Activated naive CD4-positive, alpha-beta T cell treated with anti-CD3 and anti-CD28 coated beads, Interleukin-2, amount 50 U/mL, for 16 hours (primary cell): ENCODE measurements at places on chromosomes 3 and 15.

DNA sequence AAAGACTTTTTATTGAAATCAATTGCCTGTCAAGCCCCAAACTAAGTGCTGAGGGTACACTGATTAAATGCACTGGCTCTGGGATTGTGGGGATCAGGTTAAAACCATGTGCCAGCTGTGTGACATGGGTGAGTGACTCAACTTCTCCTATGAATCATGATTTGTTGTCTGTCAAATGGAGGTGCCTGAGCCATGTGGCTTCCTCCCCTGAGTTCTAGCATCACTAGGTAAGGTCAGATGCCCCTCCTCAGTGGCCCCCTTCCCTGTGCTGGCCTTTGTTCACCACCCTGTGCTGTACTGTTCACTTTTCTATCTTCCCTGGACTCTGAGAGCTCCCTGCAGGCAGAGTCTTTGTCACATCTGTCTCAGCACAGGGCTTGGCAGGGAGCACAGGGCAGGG is 43.6 kb upstream of the ATP2B2 start:
- DNase-seq = peak; percentile 33

- no peak for DNase-seq
These were observed 25.3 kb downstream of the IL5RA start for GRCh38 chr3:3084890-3085289.

GRCh38 chr15:34753236-34753894 is 1.4 kb downstream of the GJD2 start:
- no peak for DNase-seq

DNA sequence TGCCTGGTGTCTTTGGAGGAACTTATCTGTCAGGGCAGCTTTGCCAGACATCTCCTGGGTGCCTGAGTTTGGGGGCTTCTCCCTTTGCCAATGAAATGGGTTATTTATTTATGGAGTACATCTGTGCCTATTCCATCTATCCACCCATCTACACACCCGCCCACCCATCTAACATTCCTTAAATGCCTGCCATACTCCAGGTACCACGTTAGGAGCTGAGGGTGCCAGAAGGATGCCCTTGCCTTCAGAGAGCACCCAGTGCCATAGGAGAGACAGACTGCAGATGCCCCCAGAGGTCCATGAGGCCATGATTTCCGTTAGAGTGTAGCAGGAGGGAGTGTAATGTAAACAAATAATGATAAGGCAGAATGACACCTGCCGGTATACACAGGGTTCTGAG is 21.8 kb upstream of the KIF23 start:
- no peak for DNase-seq

- DNase-seq = no peak
These were observed 21.5 kb upstream of the GLCE start for GRCh38 chr15:69138963-69139362.

DNA sequence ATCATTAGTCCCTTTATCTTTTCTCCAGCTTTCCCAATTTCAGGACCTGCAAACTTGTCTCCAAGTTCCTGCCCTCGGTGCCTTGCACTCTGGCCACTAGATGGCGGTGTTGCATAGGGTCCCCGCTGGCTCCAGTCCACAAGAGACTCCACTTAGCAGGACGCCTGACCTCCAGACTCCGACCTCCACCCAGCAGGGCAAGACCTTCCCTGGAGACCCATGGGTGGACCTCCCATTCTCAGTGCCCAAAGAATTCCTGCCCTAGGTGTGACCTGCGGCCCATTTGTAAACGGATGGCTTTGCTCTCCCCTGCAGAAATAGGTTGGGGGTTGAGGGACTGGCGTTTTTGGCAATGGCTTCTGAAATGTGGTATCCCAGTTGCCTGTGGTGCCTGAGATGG is 82.6 kb downstream of the LSM3 start:
- DNase-seq = peak; percentile 73

- DNase-seq = no peak
These were observed 54.5 kb upstream of the GOLGA6B start for GRCh38 chr15:72599855-72600464.

DNA sequence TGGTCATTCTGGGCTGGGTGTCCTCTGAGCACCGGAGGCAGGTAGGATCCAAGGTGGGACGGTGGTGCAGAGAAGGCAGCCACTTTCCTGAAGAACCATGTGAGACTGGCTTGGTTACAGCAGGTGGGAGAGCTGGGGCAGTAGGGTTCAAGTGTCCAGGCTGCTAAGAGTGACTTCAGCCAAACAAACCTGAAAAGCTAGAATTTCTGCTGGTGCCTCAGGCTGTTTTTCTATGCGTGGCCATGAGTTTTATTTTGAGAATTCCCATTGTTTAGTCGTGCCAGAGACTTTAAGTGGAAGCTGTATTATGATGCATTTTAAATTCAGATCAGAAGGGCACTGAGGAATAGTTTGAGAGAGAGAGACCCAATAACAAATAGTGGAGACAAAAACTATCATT is 20.1 kb downstream of the USP13 start:
- DNase-seq = no peak

GRCh38 chr3:158095814-158096704 is 10.2 kb downstream of the SHOX2 start:
- no peak for DNase-seq

DNA sequence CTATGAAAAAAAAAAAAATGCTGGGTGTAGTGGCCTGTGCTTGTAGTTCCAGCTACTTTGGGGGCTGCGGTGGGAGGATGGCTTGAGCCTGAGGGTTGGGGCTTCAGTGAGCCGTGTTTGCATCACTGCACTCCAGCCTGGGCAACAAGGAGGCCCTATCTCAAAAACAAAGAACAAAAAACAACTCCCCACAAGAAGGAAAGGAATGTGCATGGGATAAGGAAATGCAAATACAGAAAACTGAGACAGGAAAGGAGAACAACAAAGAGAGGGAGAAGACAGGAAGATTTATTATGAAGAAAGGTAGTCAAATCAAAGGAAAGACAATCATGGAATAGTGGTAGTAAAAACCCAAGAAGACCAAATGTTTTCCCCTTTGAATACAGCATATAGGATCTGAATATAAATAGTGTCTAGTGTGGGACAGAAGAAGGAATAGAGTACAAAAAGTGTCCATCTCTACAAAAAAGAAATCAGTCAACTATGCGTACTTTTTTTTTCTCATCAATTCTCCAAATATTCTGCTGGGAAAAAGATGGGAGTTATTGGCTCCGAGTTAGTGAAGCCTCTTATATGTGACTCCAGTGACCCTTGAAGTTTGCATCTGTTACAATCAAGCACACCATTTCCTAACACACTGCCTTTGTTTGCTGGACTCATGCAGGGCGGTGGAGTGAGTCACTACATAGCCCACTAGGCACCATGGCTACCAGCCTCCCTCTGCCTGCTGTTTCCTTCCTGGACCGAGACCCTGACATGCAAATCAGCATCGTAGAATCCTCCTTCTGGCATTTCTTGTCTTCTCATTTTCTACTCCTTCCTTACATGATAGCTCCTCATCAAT is 101.2 kb upstream of the PTX3 start:
- DNase-seq = no peak

DNA sequence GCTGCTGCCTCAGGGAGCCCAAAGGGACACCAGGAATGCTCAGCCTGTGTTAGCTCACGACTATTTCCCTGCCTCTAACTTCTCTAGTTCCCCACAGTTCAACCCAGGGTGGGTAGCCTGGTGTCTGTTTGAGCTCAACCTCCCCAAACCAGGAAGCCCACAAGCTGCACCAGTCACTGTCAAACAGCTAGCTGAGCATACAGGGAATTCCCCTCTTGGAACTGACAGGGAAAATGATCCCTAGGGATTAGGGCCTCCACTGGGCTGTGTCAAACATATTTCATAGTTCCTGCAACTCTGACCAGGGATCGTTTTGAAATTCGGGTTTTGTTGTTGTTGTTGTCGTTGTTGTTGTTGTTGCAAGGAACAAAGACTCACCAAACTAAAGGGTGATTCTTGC is 147.1 kb upstream of the ICE2 start:
- DNase-seq = no peak

- no peak for DNase-seq
These were observed 245.4 kb downstream of the ERC2 start for GRCh38 chr3:56222866-56223265.

- no peak for DNase-seq
These were observed 237.8 kb upstream of the UBE2E1 start for GRCh38 chr3:23567917-23568316.

GRCh38 chr3:119240101-119240590 is 532 bp downstream of the B4GALT4 start:
- DNase-seq = no peak

GRCh38 chr3:112561484-112561733 is 353 bp downstream of the ATG3 start:
- peak; percentile 82 for DNase-seq

- DNase-seq = no peak
These were observed 167.9 kb downstream of the BBX start for GRCh38 chr3:107690522-107691138.

- no peak for DNase-seq
These were observed 38.3 kb upstream of the ESYT3 start for GRCh38 chr3:138395865-138396751.

- no peak for DNase-seq
These were observed 74.4 kb downstream of the BOC start for GRCh38 chr3:113285741-113286140.

DNA sequence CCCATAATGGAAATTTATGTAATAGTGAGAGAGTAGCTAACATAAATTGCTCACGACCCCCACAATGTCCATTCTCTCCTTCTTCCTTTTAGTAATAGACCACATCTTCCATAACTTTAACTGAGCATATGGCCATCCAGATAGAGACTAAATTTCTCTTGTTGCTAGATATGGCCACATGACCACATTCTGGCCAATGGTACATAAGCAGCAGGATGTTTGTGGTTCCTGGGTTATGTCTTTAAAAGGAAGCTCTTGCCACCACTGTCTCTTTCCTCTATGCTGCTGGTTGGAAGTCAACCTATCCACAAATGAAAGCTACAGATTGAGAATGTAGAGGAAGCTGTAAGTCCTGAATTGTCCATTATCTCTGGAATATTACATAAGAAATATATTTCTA is 59.7 kb upstream of the NPHP3 start:
- DNase-seq = no peak

- no peak for DNase-seq
These were observed 6.1 kb downstream of the AMOTL2 start for GRCh38 chr3:134367869-134368750.

DNA sequence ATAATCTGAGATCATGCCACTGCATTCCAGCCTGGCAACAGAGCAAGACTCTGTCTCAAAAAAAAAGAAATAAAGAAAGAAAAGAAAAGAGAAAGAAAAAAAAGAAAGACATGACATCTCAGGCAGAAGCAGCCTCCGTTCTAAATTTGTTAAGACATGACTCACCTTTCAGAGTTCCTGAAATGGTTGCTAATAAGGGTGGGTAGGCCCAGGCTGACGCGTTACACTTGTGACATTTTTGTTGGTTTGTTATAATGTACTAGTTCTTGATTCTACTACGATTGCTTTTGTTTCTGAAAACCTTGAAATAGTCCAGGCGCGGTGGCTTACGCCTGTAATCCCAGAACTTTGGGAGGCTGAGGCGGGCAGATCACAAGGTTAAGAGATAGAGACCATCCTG is 21.0 kb downstream of the SLC25A20 start:
- DNase-seq = no peak

GRCh38 chr3:81620849-81621248 is 140.6 kb downstream of the GBE1 start:
- DNase-seq = no peak

- no peak for DNase-seq
These were observed 970 bp downstream of the DPPA4 start for GRCh38 chr3:109336291-109336861.

- DNase-seq = no peak
These were observed 98.0 kb downstream of the USP13 start for GRCh38 chr3:179750720-179751328.

DNA sequence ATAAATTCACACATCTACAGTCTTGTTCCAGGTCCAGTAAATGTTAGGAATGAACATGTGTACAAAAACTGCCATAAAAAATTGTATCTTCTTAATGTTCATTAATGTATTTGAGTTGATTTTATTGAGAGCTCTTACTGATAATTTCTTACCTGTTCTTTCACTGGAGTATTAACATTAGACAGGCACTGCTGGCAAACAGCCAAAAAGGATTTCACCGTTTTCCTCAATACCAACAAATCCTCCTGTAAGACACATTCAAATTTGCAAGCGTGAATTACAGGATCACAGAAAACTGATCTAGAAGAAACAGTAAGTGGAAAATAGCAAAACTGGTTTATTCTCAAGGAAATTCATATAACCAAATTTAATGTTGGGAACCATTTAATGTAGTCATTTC is 127.4 kb downstream of the PCCB start:
- no peak for DNase-seq

- no peak for DNase-seq
These were observed 62.5 kb downstream of the ALCAM start for GRCh38 chr3:105429034-105429762.

GRCh38 chr3:49461443-49462171 is 8.5 kb upstream of the DAG1 start:
- no peak for DNase-seq

DNA sequence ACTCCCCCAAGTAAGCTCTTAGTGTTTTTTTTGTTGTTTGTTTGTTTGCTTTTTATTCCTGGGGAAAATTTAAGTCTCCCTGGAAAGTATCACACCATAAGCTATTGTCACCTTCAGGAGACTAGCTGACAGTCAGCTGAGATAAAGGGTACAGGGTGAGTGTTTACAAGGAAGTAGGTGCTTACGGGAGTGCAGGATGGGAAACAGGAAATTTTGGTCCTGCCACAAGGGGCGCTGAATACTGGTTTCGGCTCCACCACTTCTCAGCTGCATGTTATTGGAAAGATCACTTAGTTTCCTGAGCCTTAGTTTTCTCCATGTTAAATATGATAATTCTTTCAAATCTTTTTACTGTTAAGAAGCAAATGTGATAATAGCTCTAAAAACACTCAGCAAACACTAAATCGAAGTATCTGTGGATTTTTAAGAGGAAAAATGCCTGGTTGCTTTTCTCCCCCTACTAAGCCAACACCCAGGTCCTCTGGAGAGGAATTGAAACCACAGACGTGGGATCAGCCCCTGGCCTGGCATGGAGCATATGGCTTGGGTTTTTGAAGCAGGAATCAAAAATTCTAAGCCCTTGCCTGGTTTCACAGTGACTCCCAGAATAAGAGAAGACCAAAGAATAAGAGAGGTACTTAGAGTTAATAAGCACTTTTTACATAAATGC is 90.7 kb downstream of the SCN11A start:
- no peak for DNase-seq

DNA sequence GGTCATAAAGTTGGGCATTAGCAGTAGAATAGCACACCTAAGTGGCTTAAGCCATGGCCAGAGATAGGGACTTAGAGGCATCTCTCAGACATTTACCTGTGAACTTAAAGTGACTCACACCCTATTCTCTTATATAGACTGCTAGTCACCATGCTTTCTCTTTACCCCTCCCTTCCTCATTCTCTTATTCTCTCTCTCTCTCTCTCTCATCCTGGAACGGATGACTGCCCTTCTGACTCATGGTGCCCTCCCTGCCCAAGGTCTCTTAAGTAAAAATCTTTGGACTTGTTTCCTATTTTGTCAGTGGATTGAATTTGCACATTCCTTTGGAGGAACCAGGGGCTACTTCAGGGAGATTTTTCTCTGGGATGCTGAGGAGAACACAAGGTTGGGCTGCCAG is 58.8 kb downstream of the NPAP1 start:
- DNase-seq = no peak

GRCh38 chr3:191961022-191961421 is 500.1 kb downstream of the PYDC2 start:
- DNase-seq = no peak

GRCh38 chr15:50939911-50940310 is 31.4 kb downstream of the AP4E1 start:
- DNase-seq = no peak

GRCh38 chr3:198076722-198077308 is 116.8 kb downstream of the LMLN start:
- no peak for DNase-seq
